ENCODE measurements at places on chromosomes 3 and 15. TPM values are rescaled to one million over a fixed set of nuclear protein-coding genes. Genes with fewer than 3 reads are reported as not detected.

Gene PTPRG
- 28.0 TPM for polyA plus RNA-seq

Gene CPLX3
- polyA plus RNA-seq: not detected

Gene POMGNT2
- 15.3 TPM for polyA plus RNA-seq

Gene FEZF2
- not detected for polyA plus RNA-seq

Gene HTR3E
- not detected for polyA plus RNA-seq

Gene PPP2R3A
- 15.6 TPM for polyA plus RNA-seq

Gene CCR8
- not detected for polyA plus RNA-seq

Gene DOCK3
- 1.6 TPM for polyA plus RNA-seq

GRCh38 chr3:32447865-32448400, 54.7 kb downstream of the CMTM6 start:
- DNase-seq: no peak

GRCh38 chr15:45197512-45197911, 9.7 kb upstream of the SHF start:
- DNase-seq: no peak

DNA sequence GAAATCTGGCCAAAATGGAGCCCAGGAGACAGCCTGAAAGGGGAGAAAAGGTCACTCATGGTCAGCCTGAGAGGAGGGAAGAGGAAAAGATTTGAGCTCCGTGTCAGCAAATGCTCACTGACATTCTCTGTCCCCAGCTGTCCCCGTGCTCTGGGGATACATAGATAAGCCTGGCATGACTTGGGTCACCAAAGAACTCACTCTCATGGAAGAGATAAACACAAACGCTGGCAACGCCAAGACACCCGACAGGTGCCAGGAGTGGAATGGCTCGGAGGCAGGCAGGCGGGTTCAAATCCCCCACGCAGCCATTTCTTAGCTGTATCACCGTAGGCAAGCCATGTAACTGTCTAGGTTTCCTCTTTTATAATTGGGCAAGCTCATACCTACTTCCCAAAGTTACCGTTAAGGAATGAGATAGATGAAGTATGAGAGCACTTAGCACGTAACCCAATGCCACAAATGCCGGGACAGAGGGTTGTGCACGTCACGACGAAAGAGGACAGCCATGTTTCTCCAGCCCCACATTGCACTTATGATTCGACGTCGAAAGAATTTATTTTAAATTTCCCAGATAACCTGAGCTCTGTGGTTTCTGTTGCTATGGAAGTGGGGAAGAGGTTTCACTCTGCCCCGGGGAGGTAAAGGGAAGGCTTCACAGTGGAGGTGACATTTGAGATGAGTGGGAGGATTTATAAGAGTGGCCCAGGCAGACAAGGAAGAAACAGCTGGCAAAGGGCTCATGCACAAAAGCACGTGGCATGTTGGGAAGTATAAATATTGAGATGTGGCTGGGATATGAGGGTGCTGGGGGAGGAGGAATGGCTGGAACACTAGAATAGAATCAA, 41.4 kb upstream of the TSEN2 start:
- DNase-seq: no peak

DNA sequence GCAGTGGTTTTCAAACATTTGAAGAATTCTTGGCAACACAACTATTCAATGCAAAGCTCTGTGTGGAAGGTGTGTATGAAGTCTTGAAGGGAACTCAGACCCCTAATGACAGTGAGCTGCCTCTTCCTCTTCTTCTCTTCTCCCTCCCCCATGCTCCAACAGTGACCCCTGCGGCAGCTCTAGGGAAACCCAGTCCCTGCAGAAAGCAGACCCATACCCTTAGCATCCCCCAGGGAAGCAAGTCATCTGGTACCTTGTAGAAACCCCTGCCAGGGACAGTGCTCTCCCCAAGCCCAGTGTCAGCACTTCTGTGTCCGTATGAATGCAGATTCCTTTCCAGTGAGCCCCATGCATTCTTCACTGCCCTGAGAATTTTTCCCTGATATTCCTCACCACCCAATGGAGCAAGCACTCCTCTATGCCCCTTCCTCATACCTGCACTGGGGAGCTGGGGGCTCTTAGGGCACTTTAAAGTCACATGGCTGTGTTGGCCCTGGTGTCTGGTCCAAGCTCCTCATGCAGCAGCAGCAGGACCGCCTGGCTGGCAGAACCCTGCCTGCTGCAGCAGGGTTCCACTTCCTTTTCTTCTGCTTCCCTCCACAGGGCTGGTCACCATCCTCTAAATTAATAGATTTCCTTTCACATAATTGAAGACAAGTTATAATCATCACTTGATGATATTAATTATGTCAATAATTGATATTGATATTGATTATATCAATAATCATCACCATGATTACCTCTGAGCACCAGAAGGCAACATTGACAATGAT, 442.5 kb downstream of the EPHB1 start:
- DNase-seq: no peak

- no peak for DNase-seq
These were observed 41.8 kb upstream of the SLC6A11 start for GRCh38 chr3:10774129-10774670.

- DNase-seq: no peak
These were observed 2.0 kb upstream of the IL16 start for GRCh38 chr15:81194723-81195122.

DNA sequence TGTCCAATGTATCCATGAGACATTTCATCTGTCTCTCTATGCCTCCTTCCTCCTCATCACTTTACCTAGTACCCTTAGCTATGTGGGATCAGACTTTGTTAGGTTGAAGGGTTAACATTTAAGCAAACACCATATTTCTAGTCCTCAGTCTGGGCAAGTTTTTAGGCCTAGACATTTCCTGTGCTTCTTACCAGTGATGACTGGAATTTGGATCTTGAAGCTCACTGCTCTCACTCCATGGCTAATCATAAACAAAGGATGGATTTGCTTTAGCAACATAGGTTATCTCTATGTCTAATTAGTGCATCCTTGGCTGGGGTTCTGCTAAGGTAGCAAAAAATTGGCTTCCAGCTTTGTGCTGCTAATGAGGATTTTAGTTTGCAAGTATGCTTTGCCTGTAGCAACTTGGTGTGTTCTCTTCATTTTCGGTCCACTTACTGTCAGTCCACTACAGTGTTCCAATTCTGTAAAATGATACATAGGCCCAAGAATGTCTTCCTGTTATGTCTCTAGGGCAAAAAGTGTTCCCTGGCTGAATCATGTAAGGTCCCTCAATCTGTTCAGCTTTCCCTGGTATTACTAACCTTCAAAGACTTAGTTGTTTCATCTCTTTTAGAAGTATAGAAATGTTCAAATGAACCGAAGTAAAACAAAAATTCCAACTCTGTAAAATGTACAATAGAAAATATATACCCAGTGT, 615.4 kb downstream of the CADM2 start:
- no peak for DNase-seq

DNA sequence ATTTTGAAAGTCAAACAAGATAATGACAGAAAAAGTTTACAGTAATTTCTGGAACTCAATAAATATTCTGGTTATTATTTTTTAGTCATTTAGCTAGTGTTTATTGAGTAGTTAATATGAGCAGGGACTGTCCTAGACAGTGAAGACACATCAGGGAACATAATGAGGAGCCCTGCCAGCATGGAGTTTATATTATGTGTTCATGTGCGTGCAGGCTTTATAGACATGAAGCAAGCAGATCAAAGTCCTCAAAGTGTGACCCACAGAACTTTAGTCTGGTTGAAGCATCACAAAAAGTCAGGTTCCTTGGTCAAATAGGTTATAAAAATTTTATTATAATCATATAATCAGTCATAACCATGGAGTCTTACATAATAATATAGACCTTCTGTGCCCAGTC, 289.3 kb downstream of the CLSTN2 start:
- no peak for DNase-seq

DNA sequence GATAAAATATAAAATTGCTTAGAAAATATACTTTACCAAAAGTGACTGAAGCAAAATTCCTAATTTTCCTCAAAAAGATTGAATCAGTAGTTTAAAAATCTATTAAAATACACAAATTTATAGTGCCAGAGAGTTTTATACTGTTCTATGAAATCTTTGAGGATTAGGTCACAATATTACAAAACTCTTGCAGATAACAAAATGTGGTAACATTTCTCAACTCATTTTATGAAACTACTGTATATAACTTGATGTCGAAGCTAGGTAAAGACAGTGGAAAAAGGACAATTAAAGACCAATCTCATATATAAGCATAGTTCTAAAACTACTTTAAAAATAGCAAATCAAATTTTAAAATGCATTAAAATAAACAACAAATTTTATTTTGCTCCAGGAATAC, 15.9 kb downstream of the VEPH1 start:
- no peak for DNase-seq

GRCh38 chr15:65101411-65101890, 13.5 kb downstream of the UBAP1L start:
- peak; percentile 75 for DNase-seq

- DNase-seq: no peak
These were observed 18.1 kb downstream of the GHRL start for GRCh38 chr3:10274601-10275000.

DNA sequence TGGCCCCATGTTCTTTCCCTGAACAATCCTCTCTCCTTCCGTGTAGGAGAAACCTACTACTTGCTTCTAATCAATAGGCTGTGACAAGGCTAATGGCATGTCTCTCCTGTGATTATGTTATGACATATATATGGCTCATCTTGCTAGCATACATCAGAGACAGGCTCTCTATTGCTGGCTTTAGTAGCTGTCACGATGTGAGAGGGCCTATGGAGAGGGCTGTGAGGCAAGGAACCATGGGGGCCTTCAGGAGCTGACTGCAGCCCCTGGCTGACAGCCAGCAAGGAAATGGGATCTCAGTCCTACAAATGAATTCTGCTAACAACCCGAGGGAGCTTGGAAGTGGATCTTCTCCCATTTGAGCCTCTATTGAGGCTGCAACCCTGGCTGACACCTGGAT, 96.3 kb downstream of the EOMES start:
- no peak for DNase-seq

GRCh38 chr3:175255698-175256097, 396.6 kb downstream of the NAALADL2 start:
- no peak for DNase-seq

DNA sequence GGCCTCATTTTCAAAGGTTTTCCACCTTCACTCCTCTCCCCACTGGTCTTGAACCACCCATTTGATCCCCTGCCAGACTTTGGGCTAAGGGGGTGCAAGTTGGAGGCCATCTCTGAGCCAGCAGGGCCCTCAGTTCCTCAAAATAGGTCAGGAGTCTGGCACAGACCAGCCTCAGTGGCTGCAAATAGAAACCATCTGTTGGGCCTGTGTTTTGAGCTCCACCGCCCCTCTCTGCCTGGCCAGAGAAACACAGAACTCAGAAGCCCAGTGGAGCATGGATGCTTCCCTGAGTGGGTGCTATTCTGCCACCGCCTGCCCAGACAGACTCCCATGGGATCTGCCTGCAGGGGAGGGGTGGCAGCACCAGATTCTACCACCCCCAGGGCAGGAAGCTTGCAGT, 56.3 kb downstream of the CORO2B start:
- DNase-seq: no peak

DNA sequence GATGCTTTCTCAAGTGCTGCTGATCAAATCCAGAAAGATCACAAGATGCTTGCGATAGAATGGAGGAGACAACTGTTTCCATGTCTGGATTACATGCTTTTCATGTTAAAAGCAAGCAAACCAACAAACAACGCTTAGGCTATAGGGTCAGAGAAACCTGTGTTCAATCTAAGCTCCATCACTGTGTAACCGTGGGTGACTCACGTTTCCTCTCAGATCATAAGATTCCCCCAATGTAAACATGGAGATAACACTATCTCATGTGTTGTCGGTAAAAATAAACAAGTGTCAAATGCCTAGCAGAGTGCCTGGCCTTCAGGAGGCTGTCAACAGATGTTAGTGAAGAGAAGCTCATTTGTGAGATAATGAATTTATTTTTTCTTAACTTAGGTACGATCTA, 907.8 kb downstream of the NTRK3 start:
- no peak for DNase-seq

GRCh38 chr3:42652611-42653302, 740 bp upstream of the ZBTB47 start:
- peak; percentile 18 for DNase-seq

GRCh38 chr3:136960838-136961836, 3.4 kb downstream of the IL20RB start:
- DNase-seq: no peak

DNA sequence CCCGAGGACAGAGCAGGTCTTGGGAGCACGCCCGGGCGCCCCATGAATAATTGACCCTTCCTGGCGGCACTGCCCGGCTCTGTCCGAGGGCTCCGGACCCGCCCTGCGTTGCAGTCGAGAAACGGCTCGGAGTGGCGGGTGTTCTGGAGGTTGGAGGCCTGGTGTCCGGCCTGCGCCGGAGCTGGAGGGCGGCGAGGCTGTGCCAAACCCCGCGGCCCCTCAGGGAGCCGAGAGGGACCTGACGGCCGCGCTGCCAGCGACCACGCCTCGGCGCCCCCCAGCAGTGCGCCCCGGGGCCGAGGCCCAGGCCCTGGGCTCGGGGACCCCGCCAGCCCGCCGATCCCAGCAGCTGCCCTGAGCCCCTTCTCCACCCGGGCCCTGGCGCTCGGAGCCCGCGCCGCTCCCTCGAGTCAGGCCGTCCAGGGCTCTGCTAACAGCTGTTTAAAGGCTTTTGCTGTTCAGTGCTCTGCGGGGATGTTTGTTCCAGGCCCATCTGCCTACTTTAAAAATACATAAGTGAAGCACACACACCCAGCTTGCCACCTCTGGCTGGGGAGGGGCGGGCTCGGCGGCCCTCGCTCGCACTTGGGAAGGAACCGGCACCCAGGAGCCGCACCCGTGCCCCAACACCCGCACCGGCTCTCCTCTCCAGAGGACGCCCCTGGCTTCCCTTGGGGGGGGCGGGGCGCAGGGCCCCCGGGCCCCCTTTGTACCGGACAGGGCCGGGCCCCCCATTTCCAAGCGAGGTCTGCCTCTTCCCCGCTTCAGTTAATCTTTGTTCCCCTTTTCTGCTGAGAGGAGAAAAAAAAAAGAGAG, 730 bp upstream of the ZNF710 start:
- DNase-seq: peak; percentile 34

DNA sequence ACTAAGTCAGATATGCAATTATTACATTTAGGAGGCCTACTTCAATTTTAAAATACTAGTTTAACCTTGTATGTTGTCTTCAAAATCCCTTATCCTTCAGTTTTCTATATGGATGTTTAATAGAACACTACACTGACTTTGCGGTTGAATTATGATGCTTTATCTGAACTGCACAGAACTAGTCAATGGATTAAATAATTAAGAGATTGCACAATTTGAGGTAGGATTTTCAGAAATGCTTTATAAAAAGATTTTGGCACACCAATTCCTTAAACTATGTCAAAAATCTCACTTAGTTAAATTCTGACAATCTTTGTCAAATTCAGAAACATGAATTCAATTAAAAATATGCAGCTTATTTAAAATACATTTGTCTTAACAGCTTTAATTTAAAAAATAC, 28.1 kb downstream of the ATOSA start:
- DNase-seq: no peak

- no peak for DNase-seq
These were observed 5.9 kb downstream of the EIF2AK4 start for GRCh38 chr15:39939487-39940452.

GRCh38 chr3:162704238-162704637, 1207.6 kb downstream of the OTOL1 start:
- DNase-seq: no peak

DNA sequence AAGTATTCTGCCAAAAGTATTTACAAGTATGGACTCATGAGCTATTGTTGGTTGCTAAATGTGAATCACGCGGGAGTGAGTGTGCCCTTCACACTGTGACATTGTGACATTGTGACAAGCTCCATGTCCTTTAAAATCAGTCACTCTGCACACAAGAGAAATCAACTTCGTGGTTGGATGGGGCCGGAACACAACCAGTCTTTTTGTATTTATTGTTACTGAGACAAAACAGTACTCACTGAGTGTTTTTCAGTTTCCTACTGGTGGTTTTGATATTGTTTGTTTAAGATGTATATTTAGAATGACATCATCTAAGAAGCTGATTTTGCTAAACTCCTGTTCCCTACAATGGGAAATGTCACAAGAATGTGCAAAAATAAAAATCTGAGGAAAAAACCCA, 30.3 kb downstream of the SYNM start:
- no peak for DNase-seq

All from right lung (tissue), 10 donors.